Activated CD4-positive, alpha-beta T cell treated with anti-CD3 and anti-CD28 coated beads for 48 hours (primary cell): ENCODE measurements at places on chromosomes 2 and 18.

- no peak for DNase-seq
Observed at GRCh38 chr2:98734162-98734561, 3.2 kb upstream of the MGAT4A start.

GRCh38 chr2:176163672-176164056, 6.6 kb downstream of the HOXD3 start:
- no peak for DNase-seq

DNA sequence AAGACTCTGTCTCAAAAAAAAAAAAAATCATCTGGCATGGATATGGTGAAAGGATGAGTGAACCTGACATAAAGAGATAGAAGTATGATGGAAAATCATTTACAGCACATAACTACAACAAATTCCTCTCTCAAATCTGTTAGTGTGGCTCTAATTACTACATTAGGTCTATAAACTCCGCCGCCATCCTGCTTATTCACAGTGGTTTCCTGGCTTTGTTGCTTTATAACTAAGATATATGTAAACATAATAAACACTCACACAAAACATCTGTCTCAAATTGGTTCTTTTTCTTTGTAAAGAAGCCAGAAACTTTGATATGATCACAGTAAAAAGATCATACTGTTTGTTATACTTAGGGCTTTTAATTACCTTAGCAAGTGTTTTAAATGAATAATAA, 412.6 kb upstream of the FAM98A start:
- no peak for DNase-seq

- DNase-seq, result no peak
Observed at GRCh38 chr2:97657986-97658690, 5.7 kb downstream of the ACTR1B start.

DNA sequence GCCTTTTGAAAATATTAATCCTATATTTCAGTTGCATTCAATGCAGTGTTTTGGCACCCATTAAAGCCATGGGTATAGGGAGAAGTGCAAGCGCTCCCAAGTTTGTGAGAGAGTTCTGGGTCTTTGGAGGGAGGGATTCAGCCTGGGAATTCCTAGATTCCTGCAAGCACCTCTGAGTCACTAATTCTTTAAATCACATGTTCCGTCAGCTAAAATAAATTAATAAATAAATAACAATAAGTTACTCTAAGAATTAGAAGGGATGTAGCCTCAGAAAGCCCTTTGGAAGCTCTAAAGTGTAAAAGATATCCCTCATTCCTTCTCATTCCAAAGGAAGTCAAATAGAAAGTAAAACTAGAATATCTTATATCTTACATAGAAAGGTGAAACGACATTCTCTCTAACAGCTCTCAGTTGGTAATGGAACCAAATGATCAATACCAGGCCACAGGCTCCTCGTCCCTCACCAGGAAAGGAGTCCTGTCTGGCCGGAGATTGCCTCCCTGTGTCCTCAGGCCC, 222.4 kb upstream of the RBBP8 start:
- DNase-seq, result no peak

DNA sequence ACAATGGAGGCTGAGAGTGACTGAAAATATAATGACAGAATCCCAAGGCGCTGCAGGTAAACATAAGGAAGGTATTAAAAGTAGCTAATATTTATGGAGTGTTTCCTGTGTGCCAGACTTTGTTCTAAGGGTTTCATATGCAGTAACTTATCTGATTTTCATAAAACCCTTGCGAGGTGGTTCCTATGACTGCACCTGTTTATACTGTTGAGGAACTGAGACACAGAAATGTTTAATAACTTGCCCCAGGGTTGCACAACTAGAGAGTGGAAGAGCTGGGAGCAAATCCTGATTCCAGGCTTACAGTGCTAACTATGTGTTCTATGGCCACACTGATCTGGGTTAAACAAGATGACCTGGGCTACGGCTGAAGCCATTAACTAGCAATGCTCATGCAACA, 2.4 kb downstream of the SP110 start:
- no peak for DNase-seq

GRCh38 chr2:28366496-28367282, 26.0 kb upstream of the FOSL2 start:
- peak; percentile 63 for DNase-seq

- DNase-seq, result no peak
Observed at GRCh38 chr2:145277922-145278321, 758.0 kb upstream of the ZEB2 start.

DNA sequence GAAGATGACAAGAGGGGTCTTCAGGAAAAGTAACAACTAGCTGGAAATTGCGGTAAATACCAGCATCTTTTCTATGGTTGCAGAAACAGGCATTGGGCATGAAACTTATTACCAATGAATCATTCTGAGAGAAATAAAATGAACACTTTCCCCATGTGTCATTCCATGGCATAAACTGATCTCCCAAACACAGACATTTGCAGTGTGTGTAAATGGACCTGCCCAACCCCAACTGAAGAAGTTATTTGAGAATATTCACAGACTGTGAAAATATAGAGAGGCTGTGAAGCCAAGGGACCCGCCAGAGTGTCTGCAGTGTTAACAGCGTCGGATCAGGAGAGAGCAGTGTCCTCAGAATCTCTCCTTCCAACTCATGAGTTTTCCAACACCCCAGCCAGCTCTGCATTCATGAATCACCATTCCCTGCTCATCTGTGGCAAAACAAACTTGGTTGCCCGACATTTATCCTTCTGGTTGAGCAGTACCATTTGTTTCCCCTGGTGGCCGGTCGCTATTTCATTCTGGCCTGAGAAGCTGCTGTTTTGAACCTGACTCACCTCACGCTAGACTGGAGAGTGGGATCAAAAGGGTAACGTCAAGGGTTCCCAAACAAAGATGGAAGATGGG, 238.4 kb downstream of the PID1 start:
- DNase-seq, result no peak

GRCh38 chr2:107548216-107548615, 278.5 kb upstream of the RGPD4 start:
- no peak for DNase-seq

GRCh38 chr2:54669677-54670484, 53.6 kb upstream of the EML6 start:
- no peak for DNase-seq

- no peak for DNase-seq
Observed at GRCh38 chr2:10352361-10352760, 49.7 kb downstream of the HPCAL1 start.

GRCh38 chr18:31943878-31944816, 1.2 kb upstream of the TRAPPC8 start:
- no peak for DNase-seq

DNA sequence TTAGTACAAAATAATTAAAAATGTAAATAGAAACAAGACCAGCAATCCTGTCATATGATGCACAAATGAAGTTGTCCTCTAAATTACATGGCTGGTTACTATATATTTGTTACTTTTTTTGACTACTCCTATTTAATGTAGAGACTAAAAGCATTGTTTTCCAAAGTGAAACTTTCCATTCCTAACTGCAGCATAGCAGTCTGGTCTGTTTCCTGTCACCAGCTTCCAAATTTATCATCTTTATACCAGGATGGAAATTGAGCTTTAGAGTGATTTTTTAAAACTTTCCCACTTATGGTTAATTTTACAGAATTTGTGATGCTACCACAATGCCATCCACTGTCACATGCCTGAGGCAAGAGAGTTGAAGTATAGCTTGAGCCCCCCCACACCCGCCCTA, 33.5 kb upstream of the RAB27B start:
- no peak for DNase-seq

DNA sequence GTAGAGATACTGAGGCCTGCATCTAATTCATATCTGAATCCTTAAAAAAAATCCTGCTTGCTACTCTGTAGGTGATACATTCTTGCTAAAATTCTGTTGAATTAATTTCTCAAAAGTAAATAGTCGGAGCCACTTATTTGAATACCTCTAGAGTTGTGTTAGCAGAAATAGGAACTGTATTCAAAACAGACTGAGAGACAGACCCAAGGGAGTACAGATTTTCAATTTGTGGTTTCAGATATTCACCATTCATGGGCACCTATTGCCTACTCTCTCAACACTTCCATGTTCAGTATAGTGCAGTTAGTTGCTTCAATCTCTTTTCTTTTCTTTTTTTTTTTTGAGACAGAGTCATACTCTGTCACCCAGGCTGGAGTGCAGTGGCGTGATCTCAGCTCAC, 46.6 kb upstream of the CTLA4 start:
- DNase-seq, result no peak

DNA sequence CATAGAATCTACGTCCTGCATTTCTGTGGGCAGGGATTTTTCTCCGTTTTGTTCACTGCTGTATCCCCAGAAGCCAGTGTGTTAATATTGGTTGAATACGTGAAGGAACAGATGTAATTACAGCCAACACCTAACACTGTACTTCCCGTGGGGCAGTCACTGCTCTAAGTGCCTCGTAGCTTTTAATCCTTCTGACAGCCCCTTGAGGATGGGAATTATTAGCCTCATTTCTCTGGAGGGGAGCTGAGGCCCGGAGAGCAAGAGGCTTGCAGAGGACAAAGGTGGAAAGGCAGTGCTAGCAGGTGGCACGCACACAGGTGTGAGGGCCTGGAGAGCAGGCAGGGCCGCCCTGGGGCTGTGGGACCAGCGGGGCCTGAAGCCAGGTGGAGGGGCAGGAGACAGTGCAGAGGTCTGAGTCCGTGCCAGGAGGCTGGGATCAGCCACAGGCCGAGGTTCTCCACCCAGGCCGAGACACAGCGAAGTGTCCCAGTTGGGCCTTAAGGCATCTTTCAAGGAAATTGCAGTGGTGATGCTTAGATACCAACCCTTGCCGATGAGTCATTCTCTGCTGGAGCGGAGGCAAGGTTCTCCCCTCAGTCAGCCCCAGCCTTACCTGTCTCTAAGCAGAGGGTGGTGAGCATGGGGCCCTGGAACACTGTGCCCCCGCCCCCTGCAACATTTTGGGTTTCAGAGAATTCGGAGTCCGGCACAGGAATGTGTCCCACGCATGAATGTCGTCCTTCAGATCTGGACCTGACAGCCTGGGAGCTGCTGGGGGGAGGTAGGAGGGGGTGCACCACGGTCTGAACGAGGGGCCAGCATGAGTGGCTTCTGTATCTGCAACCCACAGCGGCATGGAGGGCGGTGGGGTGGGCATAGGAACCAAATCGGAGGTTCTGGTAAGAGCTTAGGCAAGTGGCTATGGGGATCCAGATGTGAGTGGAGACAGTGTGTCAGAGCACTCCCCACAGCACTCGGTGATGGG, 122.6 kb downstream of the GBX2 start:
- DNase-seq, result no peak

GRCh38 chr18:49842656-49843055, 29.3 kb upstream of the ACAA2 start:
- no peak for DNase-seq

- no peak for DNase-seq
Observed at GRCh38 chr18:42412896-42413295, 457.9 kb downstream of the PIK3C3 start.

GRCh38 chr2:16189029-16189835, 248.9 kb downstream of the MYCN start:
- DNase-seq, result no peak

DNA sequence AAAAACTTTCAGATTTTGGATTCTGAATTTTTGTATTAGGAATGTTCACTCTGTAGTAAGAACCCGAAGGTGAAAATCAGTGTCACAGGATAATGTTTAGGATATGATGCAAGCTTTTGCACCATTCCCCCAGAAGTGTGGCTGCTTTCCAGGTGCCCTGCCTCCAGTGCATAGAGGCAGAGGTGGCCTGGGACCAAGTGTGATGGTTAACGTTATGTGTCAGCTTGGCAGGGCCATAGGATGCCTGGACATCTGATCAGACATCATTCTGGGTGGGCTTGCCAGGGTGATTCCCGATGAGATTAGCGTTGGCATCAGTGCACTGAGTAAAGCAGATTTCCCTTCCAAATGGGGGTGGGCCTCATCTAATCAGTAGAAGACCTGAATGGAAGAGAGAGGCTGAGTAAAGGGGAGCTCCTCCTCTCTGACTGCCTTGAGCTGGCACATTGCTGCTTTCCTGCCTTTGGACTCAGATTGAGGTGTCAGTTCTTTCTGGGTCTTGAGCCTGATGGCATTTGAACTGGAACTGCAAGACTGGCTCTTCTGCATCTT, 177.4 kb upstream of the HS6ST1 start:
- no peak for DNase-seq

- no peak for DNase-seq
Observed at GRCh38 chr2:57602733-57603132, 443.9 kb upstream of the VRK2 start.

DNA sequence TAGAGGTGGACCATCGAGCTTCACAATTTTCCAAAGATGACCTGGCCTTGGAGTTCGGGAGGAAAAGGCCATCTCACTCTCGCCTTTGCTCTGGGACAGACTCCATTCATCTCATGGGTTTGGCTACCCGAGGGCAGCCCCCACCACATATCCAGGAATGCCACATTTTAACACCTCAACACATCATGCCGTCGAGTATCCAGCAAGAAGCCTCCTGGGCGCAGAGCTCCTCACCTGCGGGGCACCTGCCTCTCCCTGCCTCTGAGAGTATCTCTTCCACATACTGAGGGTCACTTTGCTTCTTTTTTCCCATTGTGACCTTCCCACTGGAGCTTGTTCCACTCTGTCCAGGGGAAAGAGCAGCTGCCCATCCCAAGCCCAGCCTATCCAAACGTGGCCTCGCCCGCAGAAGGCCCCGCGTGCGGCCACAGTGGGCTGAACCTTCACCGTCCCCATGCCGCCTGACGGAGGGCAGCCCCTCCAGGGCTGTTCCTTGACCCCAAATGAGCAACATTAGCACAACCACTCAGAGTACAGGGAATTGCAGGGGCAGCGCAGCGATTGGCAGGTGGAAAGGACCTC, 5.5 kb upstream of the LIMS2 start:
- no peak for DNase-seq

- no peak for DNase-seq
Observed at GRCh38 chr2:161956738-161957137, 117.3 kb downstream of the DPP4 start.

- DNase-seq, result no peak
Observed at GRCh38 chr18:1026930-1027329, 122.3 kb downstream of the ADCYAP1 start.

- DNase-seq, result no peak
Observed at GRCh38 chr2:21263622-21264021, 139.9 kb downstream of the TDRD15 start.

DNA sequence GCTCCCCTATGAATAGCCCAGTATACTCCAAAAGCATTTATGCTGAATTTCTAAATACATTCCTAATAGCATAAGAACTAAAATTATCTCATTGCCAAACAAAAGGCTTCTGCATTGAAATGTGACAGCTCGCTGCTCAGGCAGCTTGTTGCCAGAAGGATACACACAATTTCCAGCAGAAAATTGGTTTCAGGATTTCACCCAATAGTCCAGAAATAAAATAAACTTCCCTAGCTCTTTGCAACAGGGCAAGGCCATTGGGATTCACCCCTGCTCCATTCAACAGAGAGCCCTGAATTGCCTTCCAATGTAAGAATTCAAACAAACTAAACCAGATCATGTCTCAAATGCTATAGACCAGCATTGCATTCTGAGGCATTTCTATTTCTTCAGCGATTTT, 70.7 kb downstream of the RBM43 start:
- no peak for DNase-seq

DNA sequence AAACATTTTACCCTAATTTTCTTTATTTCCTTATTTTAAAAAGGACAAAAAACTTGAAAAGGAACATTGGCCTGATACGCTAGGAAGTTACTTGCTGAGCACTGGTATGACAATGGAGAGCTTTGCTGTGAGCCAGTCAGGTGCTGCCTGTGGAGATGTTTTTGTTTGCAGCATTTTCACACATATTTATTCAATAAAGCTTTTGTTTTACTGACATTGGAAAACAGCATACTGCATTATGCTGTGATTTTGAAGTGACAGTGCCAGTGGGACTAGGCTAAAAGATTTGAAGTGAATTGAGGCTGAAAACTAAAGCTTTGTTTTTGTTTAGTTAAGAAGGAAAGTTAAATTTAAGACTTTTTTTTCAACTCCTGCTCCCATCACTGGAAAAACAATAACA, 470.7 kb upstream of the ZEB2 start:
- no peak for DNase-seq
